ENCODE measurements at places on chromosomes 4 and X.

- no peak for DNase-seq
Measured at GRCh38 chr4:26086621-26087441, 172.8 kb downstream of the SMIM20 start.

GRCh38 chr4:3239998-3240920 lies 8.7 kb upstream of the MSANTD1 start:
- DNase-seq, result no peak

- no peak for DNase-seq
Measured at GRCh38 chr4:183424109-183424744, 20.2 kb upstream of the CDKN2AIP start.

GRCh38 chr4:8132947-8133705 lies 25.5 kb downstream of the ABLIM2 start:
- no peak for DNase-seq

DNA sequence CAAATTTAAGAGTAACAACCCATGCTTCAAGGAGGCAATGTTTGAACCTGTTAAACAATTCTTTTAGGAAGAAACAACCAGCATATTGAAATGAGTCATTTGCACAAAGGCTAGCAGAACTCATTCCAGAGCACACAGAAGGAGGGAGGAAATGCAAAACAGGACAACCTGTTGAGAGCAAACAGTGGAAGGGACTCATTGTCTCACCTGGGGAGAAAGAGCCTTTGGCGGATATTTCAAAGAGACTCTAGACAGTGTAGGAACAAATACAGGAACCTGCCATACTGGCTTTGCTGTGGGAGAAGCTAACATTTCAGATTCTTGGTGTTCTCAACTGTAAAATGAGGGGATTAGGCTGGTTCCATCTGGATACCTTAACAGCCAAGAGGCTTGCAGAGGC lies 14.8 kb upstream of the RASGEF1B start:
- DNase-seq, result no peak
